ENCODE measurements at places on chromosomes 7 and 10. TPM values are rescaled to one million over a fixed set of nuclear protein-coding genes. Genes with fewer than 3 reads are reported as not detected.

The ZNF804B gene
- total RNA-seq: not detected

The ARL3 gene
- 11.1 TPM for total RNA-seq

The C10orf143 gene
- 0.05 TPM for total RNA-seq

The MRC1 gene
- total RNA-seq: not detected

The LOXL4 gene
- 24.9 TPM for total RNA-seq

The ASL gene
- 61.3 TPM for total RNA-seq

The ASB10 gene
- total RNA-seq: not detected

The SPDYE11 gene
- not detected for total RNA-seq

The CYP2W1 gene
- total RNA-seq: not detected

The EPO gene
- total RNA-seq: not detected

The CHST12 gene
- 17.3 TPM for total RNA-seq

The CYP3A5 gene
- 1.9 TPM for total RNA-seq

The FGFBP3 gene
- 0.38 TPM for total RNA-seq

The PRPS1L1 gene
- total RNA-seq: not detected

The TMEM236 gene
- total RNA-seq: 0.05 TPM

The ITPRID1 gene
- total RNA-seq: not detected

The TUBB8 gene
- not detected for total RNA-seq

The NPC1L1 gene
- not detected for total RNA-seq

The TPST1 gene
- total RNA-seq: 58.8 TPM

The CFAP43 gene
- total RNA-seq: 0.07 TPM

The NANOS1 gene
- total RNA-seq: 1.3 TPM

The TCF7L2 gene
- total RNA-seq: 3.0 TPM

The RAB19 gene
- not detected for total RNA-seq

The PRR15 gene
- not detected for total RNA-seq

The NPSR1 gene
- not detected for total RNA-seq

The CFAP58 gene
- 0.83 TPM for total RNA-seq

The ITIH2 gene
- not detected for total RNA-seq

The TMEM196 gene
- not detected for total RNA-seq

The RPEL1 gene
- 0.17 TPM for total RNA-seq

The PKD2L1 gene
- not detected for total RNA-seq

The CYP26C1 gene
- 0.02 TPM for total RNA-seq

The KDM7A gene
- 0.47 TPM for total RNA-seq

The SP8 gene
- total RNA-seq: 0.71 TPM

The LLCFC1 gene
- total RNA-seq: not detected

The PRPF18 gene
- 48.2 TPM for total RNA-seq

The CYP2C18 gene
- total RNA-seq: not detected
